ENCODE measurements at places on chromosomes 1 and 21.

DNA sequence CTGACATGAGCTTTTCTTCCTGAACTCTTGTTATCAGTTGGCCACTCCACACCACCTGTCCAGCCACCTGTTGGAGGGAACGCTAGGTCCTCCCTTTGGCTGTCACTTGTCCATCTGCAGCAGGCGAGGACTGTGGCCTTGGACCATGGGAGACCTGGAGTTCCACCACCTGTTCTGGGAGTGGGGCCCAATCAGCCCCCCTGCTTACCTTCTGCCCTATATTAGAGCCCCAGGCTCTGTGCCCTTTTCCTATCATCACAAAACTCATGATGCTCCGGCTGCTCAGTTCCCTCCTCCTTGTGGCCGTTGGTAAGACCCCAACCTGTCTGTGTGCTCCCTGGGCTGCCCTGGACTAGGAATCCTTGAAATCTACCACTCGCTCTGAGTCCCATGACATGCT lies at the start of gene CELA3A:
CELA3A (plus strand) TSS at position 249 of the 400 bp plus-strand sequence; CDS start at position 267, 18 bp downstream.
- no peak for DNase-seq

DNA sequence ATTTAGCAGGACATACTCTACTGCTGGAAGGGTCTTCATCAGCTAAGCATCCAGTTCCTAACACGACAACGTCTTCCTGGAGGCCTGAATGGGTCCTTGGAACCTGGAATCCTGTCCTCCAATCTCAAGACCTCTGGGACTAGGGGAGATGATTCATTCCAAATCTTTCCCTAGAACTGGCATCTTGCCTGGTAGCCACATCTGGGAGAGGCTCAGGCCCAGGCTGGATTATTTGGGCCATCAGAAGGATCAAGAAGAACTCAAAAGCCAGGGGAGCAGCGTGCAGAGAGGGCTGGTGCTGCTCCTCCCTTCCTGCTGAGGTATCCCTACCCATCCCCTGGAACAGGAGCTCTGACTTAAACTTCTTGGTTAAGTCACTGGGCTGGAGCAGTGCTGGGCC lies 2.8 kb upstream of the PHLDA3 start:
- no peak for DNase-seq

GRCh38 chr1:2300851-2301606 lies 72.9 kb downstream of the SKI start:
- no peak for DNase-seq

GRCh38 chr1:206010060-206010459 lies 6.9 kb upstream of the RAB7B start:
- DNase-seq: no peak

GRCh38 chr1:226309398-226310244 lies 657 bp upstream of the LIN9 start:
- DNase-seq: no peak

GRCh38 chr1:118100686-118101514 lies 84.1 kb downstream of the SPAG17 start:
- DNase-seq: no peak

- no peak for DNase-seq
These were observed 93.0 kb upstream of the TTC34 start for GRCh38 chr1:2894381-2895041.
